ENCODE measurements at places on chromosomes 2 and 18. TPM values are rescaled to one million over a fixed set of nuclear protein-coding genes. Genes with fewer than 3 reads are reported as not detected.

DNA sequence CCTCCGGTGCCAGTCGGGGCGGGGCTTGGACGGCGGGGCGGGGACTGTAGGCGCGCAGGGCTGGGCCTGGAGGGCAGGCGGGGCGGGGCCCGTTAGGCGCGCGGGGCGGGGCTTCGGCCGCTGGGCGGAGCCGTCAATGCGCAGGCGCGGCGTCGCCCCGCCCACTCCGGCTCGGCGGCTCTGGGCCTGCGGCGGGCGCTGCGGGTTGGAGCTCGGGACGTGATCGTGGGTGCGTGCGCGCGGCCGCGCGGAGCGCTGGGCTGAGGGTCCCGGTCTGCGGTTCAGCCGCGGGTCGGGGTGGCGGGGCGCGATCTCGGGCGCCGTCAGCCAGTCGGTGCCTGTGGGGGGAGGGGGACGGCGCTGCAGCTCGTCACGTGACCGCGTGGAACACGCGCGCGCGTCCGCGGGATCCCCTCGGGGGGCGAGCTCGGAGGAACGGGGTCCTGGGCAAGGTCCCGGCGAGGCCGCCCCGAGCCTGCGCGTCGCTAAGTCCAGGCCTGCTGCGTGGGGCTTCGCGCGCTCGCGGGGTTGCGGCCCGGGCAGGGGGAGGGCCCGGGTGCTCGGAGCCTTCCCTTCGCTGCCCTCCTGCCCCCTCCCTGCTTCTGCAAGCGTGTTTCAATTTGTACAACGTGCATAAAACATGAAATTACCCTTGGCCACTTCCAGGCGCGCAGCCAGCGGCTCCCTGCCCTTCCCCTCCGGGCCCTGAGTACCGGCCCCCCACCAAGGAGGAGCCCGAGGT lies at the start of gene D2HGDH:
Gene D2HGDH, plus strand, starts transcription at position 164 of the 742 bp plus-strand sequence. CDS start 595 bp downstream, outside the sequence.
- DNase-seq, result peak; percentile 88
- H3K4me3 ChIP-seq, result peak within 1 kb of the TSS; percentile 76
- peaks cover 4% of the 10 kb centered on the region for H3K36me3 ChIP-seq
- no peaks in the 10 kb centered on the region for H3K27me3 ChIP-seq

DNA sequence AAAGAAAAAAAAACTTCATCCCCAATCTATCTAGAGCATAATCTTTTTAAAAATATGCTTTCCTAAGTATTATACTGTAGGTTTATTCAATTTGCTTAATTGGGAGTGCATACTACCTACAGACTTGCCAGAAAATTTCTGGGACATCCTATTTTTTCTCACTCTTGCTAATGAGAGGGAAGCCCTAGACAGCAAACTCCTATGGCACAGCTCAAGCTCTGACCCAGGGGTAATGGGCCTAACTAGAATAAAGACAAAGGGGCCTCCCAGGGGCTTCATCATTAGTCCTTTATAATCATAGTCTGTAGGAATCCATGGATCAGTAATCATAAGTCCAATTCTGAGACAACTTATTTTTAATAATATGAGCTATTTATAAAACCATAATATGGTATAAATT lies 142.6 kb upstream of the ITGA4 start:
- H3K4me1 ChIP-seq, result no peaks in the 10 kb centered on the region
- no peaks in the 10 kb centered on the region for H3K27me3 ChIP-seq
- H3K4me3 ChIP-seq, result no peak overlapping the region
- H3K36me3 ChIP-seq, result no peaks in the 10 kb centered on the region

DNA sequence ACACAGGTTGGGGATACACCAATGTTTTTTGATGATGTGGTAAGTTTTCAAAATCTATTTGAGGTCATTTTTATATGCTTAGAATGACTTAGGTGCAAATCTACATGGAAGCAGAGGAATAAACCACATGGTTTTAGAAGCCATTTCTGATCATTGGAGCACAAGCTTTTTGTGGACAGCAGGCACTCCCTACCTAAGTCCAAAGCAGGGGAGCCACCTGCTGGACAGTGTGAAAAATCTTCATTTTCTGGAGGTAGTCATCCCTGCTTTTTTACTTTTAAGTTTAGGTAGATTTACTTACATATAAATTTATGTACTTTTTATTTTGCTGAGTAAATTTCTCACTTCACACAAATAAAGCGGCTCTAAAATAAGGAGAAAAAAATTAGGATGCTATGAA lies 323.2 kb downstream of the PLCL1 start:
- H3K4me1 ChIP-seq, result peaks cover 5% of the 10 kb centered on the region
- peaks cover 13% of the 10 kb centered on the region for H3K36me3 ChIP-seq
- H3K4me3 ChIP-seq, result no peak overlapping the region

DNA sequence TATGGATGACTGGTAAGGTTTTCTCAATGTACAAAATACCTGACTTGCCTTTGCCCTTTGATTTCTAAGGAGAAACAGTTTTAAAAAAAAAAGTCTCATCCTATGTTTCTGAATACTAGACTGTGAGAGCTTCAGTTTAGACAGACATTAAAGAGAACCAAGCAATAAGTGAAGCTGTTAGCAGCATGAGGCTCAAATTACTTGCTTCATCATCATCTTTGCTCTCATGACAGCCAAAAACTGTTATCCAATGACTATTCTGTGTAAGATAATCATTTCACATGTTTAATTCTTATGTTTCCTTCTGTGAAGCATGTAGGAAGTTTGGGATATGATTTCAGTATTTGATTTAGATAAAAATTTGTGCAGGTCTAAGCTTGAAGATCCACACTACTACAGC lies 129.2 kb downstream of the COMMD1 start:
- H3K27me3 ChIP-seq, result no peaks in the 10 kb centered on the region
- H3K36me3 ChIP-seq, result no peaks in the 10 kb centered on the region
- H3K27ac ChIP-seq, result no peak overlapping the region
- peaks cover 9% of the 10 kb centered on the region for H3K4me1 ChIP-seq

DNA sequence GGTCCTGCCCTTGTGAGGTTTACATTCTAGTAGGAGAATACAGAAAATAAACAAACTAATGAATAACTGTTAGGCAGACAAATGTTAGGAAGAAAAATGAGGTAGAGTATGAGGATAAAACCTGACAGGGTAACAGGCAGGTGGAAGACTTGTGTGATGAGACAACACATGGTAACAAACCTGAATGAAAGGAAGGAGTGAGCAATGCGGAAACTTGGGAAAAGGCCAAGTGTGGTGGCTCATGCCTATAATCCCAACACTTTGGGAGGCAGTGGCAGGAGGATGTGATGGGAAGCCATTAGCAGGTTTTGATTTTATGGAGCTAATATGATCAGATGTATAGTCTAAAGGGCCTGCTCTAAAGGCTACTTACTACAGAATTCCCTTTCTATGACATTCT lies 74.2 kb downstream of the INO80D start:
- no peak for DNase-seq
- peaks cover 36% of the 10 kb centered on the region for H3K36me3 ChIP-seq
- no peak overlapping the region for H3K4me3 ChIP-seq
- no peaks in the 10 kb centered on the region for H3K4me1 ChIP-seq

The TMEM247 gene
- total RNA-seq, result not detected

The PLB1 gene
- 0.78 TPM for total RNA-seq

The KCNG2 gene
- not detected for total RNA-seq

The CNTNAP5 gene
- 8.9 TPM for total RNA-seq

Measured in progenitor cell of endocrine pancreas (in vitro differentiated cells).